ENCODE measurements at places on chromosomes 11 and 22.

GRCh38 chr11:100740440-100740839, 53.4 kb downstream of the ARHGAP42 start:
- DNase-seq: no peak

GRCh38 chr11:109970516-109971183, 122.5 kb upstream of the ZC3H12C start:
- peak; percentile 19 for DNase-seq

- no peak for DNase-seq
Measured at GRCh38 chr11:33437529-33437928, 180.3 kb downstream of the HIPK3 start.

DNA sequence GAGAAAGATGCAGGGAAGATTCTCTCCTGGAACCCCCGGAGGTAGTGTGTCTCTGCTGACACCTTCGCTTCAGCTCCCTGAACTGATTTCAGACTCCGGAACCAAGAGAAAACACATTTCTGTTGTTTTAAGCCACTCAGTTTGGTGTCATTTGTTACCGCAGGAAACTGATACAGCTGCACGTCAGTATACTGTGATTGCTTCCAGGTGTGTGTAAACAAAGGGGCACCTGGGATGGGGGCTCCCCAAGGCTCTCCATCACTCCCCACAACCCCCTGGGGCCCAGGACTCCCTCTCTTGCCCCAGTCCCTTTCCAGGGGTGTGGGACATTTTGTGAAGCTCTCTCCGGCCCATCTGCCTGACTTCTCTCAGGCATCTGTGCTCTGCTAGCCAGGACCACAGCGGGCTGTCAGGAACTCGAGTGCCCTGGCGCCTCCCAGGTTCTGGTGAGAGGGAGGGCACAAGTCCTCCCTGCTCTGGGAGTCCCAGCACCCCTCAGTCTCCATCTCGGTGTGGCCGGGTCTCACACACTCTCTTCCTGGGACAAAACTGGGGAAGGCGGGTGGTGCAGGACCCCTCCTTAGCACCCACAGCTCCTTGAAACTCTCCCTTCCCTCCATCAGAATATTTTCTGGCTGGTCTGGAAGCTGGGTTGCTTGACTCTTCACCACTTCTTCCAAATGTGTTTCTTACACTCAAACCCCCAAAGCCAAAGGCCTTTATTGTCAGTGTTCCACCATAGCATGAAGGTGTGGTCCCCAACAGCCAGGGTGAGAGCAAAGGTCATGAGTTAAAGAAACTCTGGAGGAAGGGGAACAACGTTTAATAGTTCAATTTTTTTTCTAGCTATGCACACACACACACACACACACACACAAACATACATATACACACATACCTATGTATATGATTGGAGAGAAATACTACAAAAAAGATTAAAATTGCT, 35.0 kb upstream of the TSKU start:
- DNase-seq: no peak

DNA sequence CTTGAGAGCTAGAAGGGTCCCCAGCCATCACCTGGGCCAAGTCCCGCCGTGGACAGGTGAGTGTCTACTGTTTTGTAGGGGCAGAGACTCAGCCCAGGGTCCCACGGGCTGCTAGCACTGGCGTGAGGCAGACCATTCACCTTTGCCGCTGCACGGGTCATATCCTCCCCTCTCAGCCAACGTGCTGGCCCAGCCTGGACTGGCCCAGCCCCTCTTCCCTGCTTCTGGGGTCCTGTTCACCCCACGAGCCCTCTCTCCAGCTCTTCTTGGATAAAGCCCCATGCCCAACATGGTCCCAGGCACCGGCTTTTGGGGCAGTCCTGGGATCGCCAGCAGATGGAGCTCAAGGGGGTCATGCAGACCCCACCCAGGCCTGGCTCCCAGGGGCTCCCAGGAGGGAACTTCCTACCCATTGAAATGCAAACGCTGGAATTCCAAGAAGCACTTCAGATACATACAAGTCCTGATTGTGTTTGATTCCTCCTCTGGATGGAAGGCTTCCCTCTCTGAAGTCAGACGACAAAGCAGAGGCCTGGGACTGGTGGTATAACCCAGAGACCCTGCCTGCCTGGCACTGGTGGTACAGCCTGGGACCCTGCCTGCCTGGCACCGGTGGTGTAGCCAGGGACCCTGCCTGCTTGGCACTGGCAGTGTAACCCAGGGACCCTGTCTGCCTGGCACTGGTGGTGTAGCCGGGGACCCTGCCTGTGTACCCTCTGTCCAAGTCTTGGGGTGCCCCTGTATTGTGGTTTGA, 8.9 kb upstream of the SEPTIN5 start:
- no peak for DNase-seq

- DNase-seq: no peak
Measured at GRCh38 chr11:100674212-100674611, 12.9 kb upstream of the ARHGAP42 start.

- no peak for DNase-seq
Measured at GRCh38 chr11:46540807-46541206, 53.0 kb downstream of the AMBRA1 start.

DNA sequence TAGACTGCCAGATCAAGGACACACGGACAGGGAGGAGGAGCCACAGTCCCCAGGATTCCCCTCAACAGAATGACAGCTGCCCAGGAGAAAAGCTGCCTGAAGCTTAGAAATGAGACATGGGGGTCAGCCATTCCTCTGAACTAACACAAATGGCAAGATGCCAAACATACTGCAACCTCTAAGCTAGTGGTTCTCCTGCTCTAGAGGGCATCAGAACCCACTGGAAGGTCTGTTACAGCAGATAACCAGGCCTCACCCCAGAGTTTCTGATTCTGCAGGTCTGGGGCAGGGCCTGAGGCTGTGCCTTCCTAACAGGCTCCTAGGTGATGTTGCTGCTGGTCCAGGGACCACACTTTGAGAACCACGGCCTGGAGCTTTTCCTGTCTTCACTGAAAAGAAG, 28.6 kb upstream of the BID start:
- DNase-seq: no peak

GRCh38 chr11:9777525-9777924, 113.6 kb downstream of the SWAP70 start:
- DNase-seq: no peak

- DNase-seq: no peak
Measured at GRCh38 chr11:64659417-64660144, 63.4 kb downstream of the NRXN2 start.

DNA sequence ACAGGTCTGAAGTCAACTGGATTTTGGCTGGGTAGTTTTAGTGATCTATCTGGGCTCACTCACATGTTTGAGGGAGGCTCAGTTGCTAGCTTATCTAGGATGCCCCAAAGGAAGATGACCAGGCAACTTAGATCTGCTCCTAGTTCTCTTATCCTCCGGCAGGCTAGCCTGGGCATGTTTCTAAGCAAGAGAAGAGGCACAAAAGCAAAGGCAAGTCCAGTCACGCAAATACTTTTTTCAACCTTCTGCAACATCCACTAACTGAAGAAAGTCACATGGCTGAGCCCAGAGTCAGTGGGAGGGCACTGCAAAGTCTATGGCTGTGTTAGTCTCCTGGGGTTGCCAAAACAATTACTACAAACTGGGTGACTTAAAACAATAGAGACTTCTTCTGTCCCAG, 32.9 kb upstream of the FSHB start:
- DNase-seq: no peak

GRCh38 chr11:12008790-12009616, 577 bp upstream of the DKK3 start:
- DNase-seq: no peak

- DNase-seq: no peak
Measured at GRCh38 chr11:69213316-69213715, 57.6 kb downstream of the SMIM38 start.

GRCh38 chr11:131025020-131025419, 108.7 kb upstream of the SNX19 start:
- no peak for DNase-seq

- no peak for DNase-seq
Measured at GRCh38 chr11:37671321-37671720, 1073.3 kb upstream of the RAG2 start.

- no peak for DNase-seq
Measured at GRCh38 chr11:1206391-1207271, 16.2 kb upstream of the MUC5B start.

DNA sequence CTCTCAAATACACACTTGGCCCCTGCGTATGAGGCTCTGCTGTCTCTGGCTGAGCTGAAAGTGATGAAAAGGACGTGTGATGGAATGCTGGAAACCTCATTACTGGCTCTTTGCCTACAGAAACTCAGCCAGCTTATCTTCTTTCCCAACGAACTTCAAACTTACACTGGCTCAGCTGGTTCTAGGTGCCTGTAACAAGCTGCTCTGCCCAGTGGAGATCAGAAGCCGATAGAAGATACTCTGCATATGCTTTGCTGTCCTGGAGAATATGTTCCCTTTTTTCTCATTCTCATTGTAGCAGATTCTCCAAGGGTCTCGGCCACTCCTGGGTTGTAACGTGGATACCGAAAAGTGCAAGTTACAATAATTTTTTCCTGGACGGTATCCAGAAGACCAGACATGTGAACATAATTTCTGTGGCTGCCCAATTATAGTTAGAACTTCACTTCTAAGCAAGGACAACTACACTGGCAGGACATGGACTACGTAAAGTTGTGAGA, 405.3 kb upstream of the CCDC90B start:
- DNase-seq: no peak

GRCh38 chr11:80077113-80077512, 636.3 kb upstream of the TENM4 start:
- DNase-seq: no peak

DNA sequence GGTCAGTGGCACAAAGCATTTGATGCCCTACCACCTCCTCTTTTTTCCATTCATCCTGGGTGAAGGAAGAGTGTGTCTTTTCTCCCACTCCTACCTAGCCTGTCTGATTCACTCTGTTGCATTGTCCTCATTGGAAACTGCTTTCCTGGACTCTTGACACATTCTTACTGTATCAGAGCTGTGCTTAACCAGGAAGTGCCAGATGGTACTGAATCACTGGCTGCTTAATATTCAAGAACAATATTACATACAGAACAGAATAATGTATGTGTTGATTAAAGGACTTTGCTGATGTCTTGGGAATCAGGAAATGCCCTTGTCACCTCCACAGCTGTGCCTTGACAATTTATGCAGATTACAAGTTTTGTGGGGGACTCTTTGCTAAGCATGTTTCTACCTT, 44.4 kb downstream of the SVIP start:
- no peak for DNase-seq

- no peak for DNase-seq
Measured at GRCh38 chr11:66962247-66962646, 4.1 kb upstream of the PC start.

GRCh38 chr22:44025171-44026065, 1.3 kb downstream of the PARVB start:
- DNase-seq: no peak

GRCh38 chr22:30198152-30198825, 48.3 kb downstream of the LIF start:
- no peak for DNase-seq

- DNase-seq: no peak
Measured at GRCh38 chr11:94938095-94939055, 35.0 kb downstream of the CWC15 start.

DNA sequence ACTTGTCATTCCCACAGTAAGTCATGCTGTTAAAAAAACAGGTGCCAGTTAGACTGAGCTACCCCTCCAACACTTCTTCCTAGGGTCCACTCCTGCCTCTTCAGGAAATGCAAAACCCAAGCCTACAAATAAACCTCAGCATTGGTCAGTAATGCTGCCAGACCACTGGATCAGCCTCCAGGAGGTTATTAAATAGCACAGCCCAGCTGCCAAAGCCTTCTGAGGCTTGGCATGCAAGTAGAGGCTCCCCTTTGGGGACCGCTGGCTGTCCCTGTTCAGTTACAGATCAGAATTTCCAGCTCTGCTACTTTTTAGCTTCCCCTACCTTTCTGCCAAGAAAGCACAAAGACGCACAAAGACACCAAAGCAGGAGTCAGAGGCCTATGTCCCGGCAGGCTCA, 33.3 kb downstream of the ABTB2 start:
- DNase-seq: no peak

GRCh38 chr11:8685820-8686219, 3.2 kb downstream of the RPL27A start:
- DNase-seq: no peak

DNA sequence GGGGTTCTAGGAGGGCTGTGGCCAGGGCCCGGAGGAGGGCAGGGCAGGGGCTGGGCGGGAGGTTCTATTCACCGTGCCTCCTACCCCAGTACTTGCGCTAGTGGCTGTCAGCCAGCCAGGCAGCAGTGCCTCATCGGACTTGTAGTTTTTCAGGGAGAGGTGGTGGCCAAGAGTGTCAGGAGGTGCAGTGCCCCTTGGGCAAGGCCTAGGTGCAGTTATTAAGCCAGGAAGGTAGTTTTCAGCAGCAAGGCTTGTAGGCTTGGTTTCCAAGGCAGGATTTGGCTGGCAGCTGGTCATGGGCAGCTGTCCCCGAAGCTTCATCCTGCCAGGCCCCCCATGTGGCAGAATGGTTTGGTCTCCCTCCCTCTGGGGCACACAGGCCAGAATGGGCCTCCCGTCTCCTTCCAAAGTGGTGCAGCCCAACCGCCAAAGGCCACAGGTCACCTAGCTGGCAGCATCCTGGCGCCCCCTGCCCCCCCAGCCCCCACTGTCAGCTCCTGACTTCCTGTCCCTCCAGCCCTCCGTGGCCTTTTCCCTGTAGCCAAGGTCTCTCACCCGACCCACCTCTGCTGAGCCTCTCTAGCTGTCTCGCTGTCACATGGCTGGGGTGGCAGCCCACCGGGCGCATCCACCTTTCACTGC, 8.5 kb downstream of the CCDC88B start:
- no peak for DNase-seq

GRCh38 chr22:23083315-23084021, 13.1 kb downstream of the GNAZ start:
- no peak for DNase-seq

DNA sequence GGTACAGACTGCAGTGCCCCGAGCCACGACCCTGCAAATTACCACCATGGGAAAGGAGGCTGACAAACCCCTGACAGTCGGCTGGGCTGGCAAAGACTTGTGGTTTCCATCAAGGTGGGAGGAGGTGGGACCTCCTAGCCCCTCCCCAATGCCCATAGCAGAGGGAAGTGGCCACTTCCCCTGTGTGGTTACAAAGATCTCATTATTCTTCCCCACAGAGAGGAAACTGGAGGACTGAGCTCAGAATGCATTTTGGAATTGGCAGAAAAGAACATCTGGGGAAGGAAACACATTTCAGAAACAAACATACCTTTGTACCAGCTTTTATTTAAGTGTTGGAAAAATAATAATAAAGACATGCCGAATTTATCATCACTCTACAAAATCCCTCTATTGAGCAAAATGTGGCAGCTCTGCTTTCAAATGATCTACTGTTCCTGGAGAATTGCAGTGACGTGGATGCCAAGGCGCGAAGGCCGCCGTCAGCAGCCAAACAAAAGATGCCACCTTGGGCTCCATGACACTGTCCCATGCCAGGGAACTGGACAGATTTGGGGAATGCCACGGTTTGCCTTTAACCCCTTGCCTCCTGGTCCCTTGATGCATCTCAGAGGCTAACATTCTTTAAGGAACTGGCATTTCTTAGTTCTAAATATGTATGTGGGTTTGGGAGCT, 169.6 kb downstream of the CRYBB2 start:
- no peak for DNase-seq

- no peak for DNase-seq
Measured at GRCh38 chr11:44177905-44178304, 82.4 kb downstream of the EXT2 start.

All from stimulated activated naive CD8-positive, alpha-beta T cell treated with anti-CD3 and anti-CD28 coated beads, Interleukin-15, amount 100 ng/mL, for 72 hours (primary cell).